T1000 (cell line): ENCODE measurements at places on chromosomes 3 and 15.

DNA sequence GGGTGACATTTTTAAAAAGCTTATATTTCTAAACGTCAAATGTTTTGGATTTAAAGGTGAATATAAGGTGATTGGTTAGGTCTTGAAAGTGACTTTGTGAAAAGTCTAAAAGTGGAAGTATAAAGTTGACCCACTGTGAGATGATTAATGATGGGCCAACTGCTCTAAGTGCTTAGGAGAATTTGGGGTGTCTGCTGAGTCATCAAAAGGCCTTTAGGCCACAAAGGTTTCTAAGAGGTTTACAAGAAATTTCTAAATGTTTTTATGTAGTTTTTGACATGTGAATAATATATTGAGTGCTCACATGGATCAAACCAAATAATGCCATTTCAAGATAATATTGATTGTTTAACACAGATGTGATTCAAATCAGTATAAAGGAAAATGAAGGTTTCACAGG is 39.2 kb upstream of the SLC2A2 start:
- no peak for DNase-seq

GRCh38 chr3:7934362-7934761 is 567.3 kb upstream of the LMCD1 start:
- DNase-seq = no peak

- DNase-seq = no peak
Observed at GRCh38 chr3:174581558-174581957, 277.6 kb upstream of the NAALADL2 start.

DNA sequence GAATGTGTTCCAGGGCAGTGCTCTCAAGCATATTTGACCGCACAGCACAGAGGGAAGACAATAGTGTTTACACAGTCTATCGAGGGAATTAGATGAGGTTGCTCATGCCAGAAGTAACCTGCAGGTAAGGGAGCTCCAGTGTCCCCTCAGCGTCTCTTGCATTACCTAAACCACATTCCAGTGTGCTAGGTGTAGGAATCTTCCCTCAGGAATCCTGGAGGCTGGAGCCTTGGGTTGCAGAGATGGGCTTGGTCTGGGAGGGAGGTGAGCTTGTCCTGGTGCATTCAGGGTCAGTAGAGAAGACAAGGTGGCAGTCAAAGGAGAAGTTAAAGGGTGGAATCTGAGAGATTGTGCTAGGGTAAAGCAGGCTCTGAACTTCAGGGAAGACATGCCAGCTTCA is 56.3 kb downstream of the SOX14 start:
- no peak for DNase-seq

GRCh38 chr3:40258555-40258954 is 51.0 kb upstream of the EIF1B start:
- DNase-seq = peak; percentile 42

GRCh38 chr3:171566803-171567422 is 106.7 kb upstream of the TNIK start:
- no peak for DNase-seq

DNA sequence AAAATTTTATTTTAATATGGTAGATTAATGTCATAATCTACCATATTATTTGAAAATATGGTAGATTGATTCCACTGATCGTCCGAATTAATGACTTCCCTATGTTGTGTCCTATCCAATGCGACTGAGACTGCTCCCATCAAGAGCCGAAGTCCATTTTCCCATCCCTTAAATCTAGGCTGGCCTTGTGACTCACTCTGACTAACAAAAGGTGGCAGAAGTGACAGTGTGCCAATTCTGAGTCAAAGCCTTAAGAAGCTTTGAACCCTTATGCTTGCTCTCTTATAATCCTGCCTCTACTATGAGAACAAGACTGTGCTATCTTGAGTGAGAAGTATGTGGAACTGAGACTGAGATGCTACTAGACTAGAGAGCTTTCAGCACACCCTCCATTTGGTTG is 387.2 kb downstream of the ROBO1 start:
- no peak for DNase-seq

DNA sequence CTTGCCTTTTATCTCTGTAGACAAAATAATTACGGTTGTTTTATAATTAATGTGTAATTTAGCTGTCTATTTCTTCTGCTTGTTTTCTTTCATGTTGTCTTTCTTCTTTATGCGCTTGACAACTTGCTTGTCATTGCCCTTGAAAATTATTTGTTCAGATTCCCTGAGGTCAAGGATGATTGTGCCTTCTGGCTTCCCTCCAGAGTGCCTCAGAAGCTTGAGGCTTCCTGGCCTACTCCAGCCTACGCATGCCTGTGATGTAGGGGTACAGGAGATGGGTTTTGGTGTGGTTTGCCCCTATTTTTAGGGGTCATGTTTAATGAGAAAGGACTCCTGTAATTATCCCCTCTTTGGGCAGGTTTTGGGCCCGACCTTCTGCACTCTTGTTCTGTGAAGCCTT is 231.5 kb downstream of the SV2B start:
- DNase-seq = no peak

DNA sequence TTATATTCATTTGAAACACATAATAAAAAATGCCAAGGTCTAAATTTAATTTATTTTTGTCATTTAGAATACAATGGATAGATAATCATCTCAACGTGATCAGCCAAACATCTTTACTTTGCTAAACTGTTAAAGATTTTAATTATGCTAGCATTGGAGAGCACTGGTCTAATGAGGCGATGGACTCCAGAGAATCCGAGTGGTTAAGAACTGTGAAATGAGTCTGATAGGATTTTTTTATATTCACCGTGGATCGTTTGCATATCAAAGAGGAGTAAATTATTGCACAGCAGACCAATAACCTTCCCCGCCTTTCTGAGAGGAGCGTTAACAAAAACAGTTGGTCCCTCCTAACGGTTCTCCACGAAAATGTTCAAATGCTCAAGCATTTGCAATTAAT is 540.8 kb downstream of the FOXP1 start:
- no peak for DNase-seq

- no peak for DNase-seq
Observed at GRCh38 chr3:141876891-141877621, 613 bp downstream of the ATP1B3 start.

DNA sequence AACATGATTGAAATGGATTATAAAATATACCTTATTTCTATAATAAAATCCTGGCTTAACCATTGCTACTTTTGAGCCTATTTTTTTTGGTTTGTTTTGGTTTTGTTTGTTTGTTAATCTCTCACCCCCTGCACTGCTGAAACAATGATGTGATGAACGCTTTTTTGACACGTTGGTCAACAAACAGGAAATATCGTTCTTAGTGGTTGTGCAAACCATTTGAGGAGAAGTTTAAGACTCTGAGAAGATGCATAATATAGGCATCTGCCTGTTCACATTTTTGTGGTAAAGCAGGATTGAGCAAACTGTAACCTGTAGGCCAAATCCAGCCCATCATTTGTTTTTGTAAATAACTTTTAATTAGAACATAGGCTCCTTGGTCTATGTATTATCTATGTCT is 75.5 kb upstream of the MDFIC2 start:
- DNase-seq = no peak

- DNase-seq = no peak
Observed at GRCh38 chr3:37916685-37917084, 55.0 kb downstream of the CTDSPL start.

- DNase-seq = no peak
Observed at GRCh38 chr3:125035217-125035616, 20.6 kb downstream of the HEG1 start.

DNA sequence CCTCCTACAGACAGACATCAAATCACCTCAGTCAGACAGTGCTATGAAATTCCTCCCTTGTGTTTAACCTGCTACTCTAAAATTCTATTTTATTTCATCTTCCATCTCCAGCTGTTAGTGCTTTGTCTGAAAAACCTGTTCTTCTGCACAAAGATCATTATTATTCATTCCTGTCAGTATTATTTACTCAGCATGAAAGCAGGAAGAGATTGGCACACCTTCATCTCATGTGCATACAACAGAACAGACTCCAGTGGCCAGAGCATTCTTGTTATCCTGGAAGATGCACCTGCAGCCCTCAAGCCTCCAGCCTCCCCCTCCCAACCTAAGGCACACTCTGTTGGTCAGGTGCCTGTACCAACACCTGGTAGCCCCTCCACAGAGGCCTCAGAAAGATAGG is 1.8 kb upstream of the ROPN1B start:
- no peak for DNase-seq

DNA sequence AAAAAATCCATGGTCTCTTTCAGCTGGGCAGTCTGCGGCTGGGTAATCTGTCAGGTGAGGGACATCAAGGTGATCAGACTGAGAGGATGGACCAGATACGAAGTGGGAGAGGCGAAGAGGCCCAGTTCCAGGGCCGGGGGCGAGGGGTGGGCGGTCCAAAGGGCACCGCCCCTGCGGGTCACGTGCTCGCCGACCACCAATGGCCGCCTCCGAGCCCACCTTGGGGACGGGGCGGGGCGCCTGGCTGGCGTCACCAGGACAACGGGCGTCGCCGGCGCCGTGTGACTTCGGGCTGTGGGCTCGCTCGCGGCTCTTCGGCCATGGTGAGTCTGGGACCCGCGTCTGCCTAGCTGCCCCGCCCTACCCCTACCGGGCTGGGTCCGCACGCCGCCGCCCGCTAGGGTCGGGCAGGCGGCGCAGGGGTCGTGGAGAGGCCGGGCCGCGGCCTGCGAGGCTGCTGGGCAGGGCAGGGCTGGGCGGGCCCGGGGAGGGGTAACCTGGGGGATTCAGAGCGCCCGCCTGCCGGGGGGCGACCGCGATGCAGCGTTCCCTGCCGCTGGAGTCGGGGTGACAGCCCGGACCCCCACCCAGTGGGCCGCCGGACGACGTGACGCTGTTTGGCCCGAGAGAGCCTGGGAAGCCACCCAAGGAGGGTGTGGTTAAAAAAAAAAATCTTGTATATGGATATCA is at the start of gene FBXL2:
Gene FBXL2 (plus strand): TSS at position 250 of the 690 bp plus-strand sequence. CDS start 71 bp downstream, at position 321.
- peak; percentile 76 for DNase-seq

DNA sequence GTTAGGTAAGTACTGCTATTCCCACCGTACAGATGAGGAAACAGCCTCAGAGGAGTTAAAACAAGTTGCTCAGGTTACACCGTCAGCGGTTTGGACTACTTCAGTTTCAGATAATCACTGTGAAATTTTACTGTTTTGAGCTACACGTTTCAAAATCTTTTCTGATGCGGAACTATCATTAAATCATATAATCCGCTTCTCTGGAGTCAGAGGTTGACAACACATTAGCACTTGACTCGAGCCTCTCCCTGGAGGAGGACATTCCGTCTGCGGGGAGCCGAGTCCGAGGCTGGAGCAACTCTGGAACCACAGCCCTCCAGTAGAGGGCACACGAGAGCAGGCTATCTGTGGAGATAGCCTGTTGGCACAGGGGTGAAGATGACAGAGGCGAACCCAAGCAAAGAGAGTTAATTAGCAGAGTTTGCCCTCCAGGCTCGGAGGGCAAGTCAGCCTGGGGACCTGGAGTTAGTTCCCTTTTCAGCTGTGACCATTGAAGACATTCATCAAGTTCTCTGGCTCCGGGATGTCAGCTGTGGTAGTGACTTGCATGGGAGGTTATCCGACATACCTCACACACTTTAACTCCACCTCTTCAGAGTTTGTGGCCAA is 131.2 kb downstream of the IGF1R start:
- DNase-seq = peak; percentile 64

GRCh38 chr3:176075046-176075445 is 1122.2 kb downstream of the TBL1XR1 start:
- DNase-seq = no peak

DNA sequence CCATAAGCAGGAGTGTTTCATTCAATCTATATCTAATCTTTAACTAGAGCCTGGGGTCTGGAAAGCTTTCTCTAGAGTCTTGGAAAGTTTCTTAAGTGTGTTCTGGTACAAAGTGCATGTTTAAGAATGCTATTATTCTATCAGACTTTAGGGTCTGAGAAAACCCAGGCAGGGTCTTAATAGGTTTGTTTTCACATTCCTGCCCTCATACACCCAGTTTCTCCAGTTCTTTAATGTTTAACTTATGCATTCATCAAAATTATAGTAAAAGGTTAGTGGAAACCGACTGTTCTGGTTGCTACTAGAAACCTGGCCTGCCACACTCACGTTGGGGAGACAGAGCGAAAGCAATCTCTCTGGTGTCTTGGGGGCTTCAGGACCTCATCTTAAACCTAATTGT is 102.9 kb upstream of the WDR72 start:
- no peak for DNase-seq

- no peak for DNase-seq
Observed at GRCh38 chr15:82297546-82297945, 34.9 kb downstream of the SAXO2 start.

GRCh38 chr15:85748176-85748575 is 46.5 kb downstream of the KLHL25 start:
- no peak for DNase-seq

DNA sequence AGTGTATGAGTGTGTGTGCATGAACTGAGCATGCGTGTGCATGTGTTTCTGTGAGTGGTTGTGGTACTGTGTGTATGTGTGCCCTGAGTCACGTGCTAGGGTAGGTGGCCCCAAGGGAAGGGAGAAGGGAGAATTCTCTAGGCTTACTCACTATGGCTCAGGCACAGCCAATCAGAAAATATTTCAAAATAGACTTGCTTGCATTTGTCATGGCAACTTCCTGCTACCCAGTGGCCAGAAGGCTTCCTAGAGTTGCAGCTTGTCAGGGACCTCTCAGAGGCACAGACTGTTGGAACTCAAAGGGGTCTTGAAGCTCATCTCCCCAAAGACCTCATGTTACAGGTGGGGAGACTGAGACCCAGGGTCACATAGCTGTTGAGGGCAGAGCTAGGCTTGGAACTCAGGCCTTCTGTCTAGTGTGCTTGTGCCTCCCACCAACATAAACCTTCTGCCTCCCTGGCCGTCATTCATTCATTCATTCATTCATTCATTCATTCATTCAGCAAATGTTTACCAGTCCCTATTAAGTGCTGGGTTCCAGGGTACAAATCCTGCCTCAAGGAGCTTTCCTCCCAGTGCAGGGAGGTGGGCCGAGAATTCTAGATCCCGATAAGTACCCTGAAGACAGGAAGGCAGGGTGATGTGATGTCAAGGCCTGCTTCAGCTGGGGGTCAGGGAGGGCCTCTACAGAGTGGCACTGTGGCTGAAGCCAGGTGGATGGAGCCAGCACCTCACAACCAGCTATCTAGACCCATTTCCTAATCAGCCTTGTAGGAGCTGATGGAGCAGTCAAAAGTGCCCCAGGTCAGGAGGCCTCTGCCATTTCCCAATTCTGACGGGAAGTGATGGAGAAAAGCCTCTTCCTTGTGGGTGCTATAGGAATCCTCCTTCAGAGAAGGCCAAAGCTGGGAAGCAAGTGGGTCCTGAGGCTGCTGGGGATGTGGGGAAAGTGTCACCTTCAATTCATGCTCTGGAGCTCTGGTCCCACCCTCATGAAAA is 10.9 kb upstream of the RFT1 start:
- DNase-seq = no peak

GRCh38 chr3:14358426-14359211 is 43.8 kb upstream of the SLC6A6 start:
- no peak for DNase-seq

GRCh38 chr15:22887157-22887951 is 48.9 kb downstream of the NIPA2 start:
- DNase-seq = peak; percentile 37

GRCh38 chr15:41581110-41581509 is 22.1 kb downstream of the TYRO3 start:
- no peak for DNase-seq

DNA sequence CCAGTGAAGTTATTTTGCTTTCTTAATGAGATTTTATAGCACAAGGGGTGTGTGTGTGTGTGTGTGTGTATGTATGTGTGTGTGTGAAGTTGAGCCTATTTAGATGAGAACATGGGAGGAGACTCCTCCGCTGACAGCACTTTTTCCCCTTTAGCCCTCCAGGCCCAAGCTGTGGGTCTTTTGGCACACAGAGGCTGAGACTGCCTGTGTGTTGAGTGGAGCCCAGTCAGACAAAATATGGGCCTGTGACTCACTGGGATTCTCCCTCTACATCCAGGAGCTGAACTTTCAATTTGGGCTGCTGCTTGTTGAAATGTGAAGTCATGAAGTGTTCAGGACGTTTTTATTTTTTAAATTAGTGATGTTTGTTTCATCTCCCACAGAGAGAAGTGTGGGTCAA is 108.0 kb downstream of the MFSD1 start:
- DNase-seq = peak; percentile 4
